NCI-H526 treated with DMSO at 0.1 percent for 48 hours (cell line): ENCODE measurements at places on chromosomes 16 and 17.
A peak's percentile ranks its signal among the peaks of the same experiment; 100 is the strongest.

DNA sequence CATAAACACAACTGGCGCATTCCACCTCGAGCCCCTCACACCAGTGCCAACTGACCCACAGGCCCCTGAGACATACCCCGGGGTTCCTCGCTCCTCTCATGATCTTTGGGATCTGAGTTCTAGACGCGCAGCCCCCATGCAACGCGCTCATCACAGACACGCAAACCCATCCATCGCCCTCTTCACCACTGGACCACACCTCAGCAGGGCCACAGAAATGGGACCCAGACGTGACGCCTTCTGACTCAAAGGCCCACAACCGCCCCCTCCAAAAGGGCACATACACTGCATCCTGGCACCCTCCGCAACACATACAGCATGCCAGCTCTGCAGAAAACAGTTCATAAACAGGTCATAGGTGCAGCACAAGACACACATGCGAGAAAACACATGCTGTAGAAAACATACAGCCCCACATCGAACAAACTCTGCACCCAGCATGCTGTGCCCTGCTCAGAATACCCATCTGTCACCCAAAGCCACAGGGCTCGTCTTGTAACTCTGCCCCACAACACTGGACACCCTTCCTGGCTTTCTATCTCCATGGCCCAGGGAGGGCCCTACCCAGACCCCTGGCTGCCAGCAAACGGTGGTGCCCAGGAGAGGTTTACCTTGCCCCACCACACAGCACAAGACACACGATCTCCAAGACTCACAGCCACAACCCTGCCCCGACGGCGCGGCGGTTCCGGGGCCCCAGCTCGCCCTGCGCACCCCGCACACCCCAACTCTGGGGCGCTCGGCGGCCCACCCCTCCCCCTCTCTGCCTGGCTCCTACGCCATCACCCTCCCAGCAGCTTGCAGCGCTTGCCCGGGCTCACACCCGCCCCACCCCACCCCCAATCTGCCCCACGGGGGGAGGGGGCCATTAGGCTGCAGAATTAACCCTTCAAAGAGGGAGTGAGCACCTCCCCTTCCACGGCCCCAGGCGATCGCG lies 887 bp downstream of the ZBTB4 start:
- peak; percentile 2 for DNase-seq

DNA sequence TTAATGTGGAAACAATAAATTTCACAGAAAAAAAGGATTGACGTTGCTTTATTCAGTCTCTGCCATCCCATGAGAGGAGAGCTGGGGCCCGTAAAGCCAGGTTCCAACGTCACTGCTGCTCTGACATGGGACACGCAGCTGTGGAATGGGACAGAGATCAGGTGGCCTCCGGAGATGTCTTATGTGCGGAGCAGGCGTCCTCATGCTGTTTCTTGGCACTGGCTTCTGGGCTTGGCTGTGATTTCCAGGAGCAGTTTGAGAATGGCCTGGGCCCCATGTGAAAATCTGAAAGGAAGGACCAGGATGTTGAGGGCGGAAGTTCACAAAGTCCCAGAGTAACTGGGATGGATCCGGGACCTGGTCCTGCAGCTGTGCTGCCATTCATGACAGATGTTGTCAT lies 32.4 kb downstream of the NDEL1 start:
- DNase-seq = no peak

DNA sequence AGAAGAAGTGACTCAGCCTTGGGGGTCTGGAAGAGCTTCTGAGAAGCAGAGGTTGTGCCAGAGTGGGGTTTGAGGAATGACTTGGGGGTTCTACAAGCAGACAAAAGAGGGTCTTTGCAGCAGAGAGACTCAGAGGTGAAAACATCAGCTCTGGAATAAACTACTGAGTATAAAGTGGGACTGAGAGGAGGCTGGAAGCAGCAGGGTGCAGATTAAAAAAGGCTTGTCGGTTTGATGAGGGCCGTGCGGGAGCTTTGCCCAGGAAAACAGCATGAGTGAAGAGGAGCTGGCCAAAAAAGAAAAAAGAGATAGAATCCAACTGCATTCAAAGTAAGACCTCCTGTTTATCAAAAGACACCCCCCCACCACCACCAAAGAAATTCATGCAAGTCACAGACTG lies 13.1 kb upstream of the ACE start:
- DNase-seq = no peak

- DNase-seq = no peak
Measured at GRCh38 chr16:88552815-88553214, 17.4 kb upstream of the ZC3H18 start.

GRCh38 chr17:49111934-49112333 lies 20.6 kb upstream of the B4GALNT2 start:
- no peak for DNase-seq

DNA sequence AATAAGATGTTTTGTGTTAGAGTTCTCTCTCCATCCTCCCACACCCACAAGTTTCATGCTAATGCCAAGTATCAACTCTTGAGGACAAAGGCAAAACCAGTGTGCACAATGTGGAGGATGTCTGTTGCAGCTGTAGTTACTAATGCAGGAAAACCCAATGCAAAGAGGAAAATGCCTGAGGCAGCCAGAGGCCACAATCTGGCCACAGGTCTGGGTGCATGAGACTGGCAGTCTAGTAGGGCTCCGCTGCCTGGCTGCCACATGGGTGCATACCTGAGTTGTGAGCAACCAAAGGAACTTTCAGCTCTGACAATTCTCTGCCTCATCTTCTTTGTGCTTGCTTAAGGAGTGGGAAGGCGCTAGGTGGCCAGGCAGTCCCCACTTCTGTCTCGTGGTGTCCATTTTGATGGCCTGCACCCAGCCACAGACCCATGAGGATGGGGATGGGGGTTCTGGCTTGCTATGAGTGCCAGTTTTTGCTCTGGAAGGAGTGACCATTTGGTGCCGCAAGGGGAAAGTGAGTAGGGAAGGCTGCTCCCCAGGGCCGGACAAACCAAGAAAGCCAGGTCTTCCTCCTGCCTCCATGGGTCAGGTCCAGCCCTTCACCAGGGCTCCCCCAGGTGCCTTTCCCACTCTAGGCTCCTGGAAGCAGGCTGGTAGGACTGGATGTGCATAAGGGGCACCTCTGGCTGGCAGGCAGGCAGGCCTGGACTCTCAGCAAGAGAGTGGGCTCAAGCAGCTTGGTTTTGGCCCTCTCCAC lies 4.2 kb upstream of the GFOD2 start:
- no peak for DNase-seq

DNA sequence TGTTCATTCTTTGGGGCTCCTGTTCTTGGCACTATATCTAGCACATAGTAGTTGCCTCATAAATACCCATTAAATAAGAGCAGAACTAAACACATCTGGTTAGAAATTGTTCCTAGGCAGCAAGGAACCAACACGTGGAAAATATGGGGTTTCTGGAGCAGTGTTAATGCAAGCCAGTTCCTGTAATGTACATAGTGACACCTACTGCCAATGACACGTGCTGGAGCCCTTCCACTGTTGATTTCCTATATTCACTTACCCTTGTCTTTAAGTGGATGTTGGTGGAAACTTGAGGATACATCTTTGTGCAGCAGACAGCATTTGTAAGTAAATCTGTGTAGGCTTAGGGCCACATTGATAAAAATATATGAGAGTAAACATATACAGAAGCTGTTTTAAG lies 1.6 kb upstream of the IRF8 start:
- no peak for DNase-seq

GRCh38 chr17:77061669-77062068 lies 79.1 kb upstream of the SEC14L1 start:
- DNase-seq = no peak

DNA sequence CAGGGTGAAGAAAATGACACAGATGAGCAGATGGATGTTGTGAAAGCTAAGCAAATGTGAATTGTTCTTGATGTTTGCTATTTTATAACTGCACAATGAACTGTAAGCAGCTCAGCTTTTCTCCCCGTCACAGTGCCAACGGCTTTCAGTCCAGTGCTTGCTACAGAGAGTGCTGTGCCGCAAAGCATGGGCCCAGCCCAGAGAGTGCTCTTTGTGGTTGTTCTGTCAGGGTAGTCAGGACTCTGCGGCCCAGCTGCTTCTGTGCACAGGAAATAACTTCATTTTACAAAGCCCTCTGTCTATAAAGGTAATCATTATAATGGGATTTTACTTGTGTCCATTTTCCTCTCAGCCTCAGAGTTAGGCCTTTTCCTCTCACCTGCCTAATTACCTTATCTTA lies 39.1 kb downstream of the CDRT15 start:
- DNase-seq = no peak

- DNase-seq = no peak
Measured at GRCh38 chr16:67703626-67704025, 15.5 kb downstream of the GFOD2 start.

DNA sequence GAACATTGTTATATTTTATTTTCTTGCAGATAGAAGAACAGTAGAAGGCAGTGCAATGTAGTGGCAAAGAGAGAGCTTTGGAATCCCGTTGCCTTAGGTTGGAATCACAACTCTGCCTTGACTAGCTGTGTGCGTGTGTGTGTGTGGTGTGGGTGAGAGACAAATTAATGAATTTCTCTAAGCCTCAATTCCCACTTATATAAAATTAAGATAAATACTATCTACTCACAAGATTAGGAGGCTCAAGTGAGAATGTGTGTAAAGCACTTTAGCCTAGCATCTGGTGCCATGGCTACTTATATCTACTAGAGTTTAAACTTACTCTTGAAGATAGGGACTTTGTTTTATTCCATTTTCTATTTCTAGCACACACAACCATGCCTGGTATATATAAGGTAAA lies 12.8 kb downstream of the CPD start:
- DNase-seq = no peak

DNA sequence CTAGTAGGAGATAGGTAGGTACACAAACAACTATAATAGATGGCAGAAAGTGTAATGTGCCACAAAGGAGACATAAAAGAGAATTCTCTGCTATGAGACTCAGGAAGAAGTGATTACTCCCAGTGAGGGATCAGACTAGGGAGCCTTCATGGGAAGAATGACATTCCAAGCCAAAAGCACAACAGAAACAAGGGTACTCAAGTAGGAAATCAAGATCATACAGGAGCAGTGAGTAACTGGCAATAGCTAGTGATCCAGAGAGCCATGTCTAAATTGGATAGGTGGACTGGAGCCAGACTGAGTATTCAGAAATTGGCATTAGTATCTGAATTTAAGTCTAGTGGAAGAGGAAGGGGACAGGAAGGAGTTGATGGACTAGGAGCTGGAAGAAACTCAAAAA lies 10.7 kb downstream of the RFFL start:
- no peak for DNase-seq

- DNase-seq = no peak
Measured at GRCh38 chr17:9228408-9229159, 207.3 kb downstream of the NTN1 start.

- no peak for DNase-seq
Measured at GRCh38 chr16:20866145-20866772, 33.9 kb downstream of the DCUN1D3 start.

DNA sequence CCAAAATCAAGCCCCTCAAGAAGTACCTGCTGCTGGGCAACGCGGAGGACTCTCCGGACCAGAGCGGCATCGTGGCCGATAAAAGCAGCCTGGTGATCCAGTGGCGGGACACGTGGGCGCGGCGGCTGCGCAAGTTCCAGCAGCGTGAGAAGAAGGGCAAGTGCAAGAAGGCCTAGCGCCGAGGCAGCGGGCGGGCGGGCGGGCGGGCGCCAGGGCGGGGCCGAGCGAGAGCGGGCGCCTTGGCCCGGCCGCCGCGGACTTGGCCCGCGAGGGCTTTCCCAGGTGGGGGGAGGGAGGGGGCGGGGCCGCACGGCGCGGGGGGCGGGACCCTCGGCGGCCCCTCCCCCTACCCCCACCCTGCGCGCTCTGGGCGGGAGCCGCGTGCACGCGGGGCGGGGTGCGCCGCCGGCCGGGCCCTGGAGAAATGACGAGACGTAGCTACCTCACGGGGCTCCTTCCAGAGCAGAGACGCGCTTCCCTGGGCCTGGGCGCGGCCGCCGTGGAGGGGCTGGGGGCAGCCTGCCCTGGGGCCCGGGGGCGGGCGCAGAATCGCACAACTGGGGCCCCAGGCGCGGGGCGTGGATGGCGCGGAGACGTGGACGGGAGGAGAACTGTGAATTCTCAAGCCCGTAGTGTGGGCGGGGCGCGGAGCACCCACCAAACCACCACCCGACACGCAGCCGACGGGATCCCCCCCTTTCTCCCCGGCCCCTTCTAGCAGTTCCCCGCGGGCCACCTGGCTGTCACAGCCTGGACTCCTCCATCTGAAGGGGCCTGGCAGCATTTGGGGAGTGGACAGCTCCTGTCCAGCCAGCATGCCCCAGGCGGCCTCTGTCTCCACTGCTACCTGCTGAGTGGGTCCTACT lies 218.7 kb downstream of the NTN1 start:
- DNase-seq = peak; percentile 6

DNA sequence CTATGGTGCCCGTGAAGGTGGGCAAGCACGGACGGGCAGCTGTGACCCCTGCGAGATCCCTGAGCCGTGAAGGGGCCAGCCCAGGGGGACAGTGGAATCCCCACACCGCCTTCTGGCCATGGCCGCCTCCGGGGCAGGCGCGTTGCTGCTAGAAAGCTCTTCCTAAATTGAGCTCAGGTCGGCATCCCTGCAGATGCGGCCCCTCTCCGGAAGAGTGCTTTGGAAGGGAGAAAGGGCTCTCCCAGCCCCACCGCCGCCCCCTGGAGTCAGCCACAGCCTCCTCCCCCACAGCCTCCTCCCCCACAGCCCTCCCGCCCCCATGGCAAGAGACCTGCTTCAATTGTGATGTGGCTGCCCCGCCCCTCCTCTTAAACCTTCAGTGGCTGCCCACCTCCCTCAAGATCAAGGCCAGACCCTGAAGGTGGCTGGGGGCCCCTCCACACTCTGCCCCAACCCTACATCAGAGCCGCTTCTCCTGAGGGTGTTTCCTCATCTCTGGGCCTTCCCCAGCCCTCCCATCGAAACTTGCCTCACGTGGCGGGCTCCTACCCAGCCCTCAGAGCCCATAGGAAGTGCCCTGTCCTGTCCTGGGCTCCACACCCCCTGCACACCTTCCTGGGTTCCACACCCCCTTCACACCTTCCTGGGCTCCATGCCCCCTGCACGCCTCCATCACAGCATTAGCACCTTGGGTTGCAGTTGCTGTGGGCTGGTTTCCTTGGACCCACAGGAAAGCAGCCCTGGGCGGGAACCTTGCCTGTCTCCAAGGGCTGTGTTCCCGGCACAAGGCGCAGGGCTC lies 5.5 kb upstream of the CBFA2T3 start:
- no peak for DNase-seq

DNA sequence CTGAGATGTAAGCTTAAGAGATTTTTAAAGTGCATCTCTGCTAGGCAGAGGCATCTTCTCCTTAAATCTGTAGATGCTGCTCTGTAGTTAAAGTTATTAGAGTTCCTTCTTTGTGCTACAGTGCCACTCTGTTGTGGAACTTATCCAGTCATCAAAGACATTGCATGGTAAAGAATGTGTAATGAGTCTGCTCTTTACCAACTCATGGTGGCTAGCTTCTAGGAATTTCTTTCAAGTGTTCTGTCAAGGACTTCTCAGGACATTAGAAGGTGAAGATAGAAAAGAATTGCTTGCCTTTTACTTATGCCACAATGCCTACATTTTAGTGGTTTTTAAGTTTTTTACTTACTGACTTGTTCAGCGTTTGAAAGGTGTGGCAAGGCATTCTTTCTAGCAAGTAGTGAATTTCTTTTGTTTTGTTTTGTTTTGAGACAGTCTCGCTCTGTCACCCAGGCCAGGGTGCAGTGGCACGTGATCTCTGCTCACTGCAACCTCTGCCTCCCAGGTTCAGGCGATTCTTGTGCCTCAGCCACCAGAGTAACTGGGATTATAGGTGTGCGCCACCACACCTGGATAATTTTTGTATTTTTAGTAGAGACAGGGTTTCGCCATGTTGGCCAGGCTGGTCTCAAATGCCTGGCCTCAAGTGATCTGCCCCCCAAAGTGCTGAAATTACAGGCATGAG lies 20.3 kb upstream of the ARL2BP start:
- no peak for DNase-seq
